ENCODE measurements at places on chromosomes 3 and 15. TPM values are rescaled to one million over a fixed set of nuclear protein-coding genes. Genes with fewer than 3 reads are reported as not detected.

DNA sequence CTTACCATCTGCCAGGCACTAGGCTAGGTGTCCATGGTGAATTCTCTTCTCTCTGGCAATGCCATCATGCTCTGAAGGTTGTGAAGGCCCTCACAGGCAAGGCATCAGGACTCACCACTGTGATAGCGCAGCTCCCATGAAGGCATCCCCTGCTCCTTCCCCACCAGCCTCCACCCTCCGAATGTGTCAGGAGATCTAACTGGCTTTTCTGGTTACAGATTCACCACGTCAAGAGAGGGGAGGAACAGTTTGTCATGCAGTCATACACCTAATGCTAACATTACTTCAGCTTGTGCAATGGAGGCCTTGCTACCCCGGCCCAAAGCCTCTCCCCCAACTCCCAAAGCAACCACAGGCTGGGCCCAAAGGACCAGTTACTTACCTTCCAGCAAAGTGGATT is 8.9 kb upstream of the CMTM8 start:
- no peak for DNase-seq

DNA sequence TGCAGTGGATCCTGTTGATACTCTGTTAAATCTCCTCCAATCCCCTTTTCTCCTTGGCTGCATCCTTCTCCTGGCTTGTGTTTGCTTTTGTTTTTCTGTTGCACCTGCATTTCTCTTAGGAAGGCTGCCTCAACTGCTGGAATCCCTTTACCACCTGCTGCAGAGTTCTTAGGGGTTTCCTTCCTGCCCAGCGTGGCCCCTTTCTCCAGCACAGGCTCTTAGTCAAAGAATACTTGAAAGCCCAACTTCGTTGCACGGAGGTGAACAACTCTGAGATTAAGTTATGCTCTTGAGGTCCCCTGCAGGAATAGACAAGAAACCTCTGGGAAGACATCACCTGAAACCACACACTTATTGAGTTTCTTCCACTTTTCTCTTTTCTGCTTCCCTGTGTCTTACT is 121.6 kb upstream of the GRM7 start:
- no peak for DNase-seq

GRCh38 chr15:38828031-38828532 is 263.5 kb upstream of the RASGRP1 start:
- DNase-seq = no peak

CNTN4 gene
- total RNA-seq = 11.3 TPM

VIPR1 gene
- 184 TPM for total RNA-seq

TICRR gene
- total RNA-seq = 0.09 TPM

IMPG2 gene
- total RNA-seq = 0.29 TPM

All from upper lobe of right lung (tissue), 1 donor.